Nucleus accumbens (tissue), 56 donors: ENCODE measurements at places on chromosomes 3 and 15.

- no peak for DNase-seq
Measured at GRCh38 chr3:143277531-143277930, 158.0 kb downstream of the CHST2 start.

GRCh38 chr15:78734451-78735064, 76.7 kb downstream of the ADAMTS7 start:
- no peak for DNase-seq

- no peak for DNase-seq
Measured at GRCh38 chr3:114356066-114356465, 62.2 kb downstream of the TIGIT start.

DNA sequence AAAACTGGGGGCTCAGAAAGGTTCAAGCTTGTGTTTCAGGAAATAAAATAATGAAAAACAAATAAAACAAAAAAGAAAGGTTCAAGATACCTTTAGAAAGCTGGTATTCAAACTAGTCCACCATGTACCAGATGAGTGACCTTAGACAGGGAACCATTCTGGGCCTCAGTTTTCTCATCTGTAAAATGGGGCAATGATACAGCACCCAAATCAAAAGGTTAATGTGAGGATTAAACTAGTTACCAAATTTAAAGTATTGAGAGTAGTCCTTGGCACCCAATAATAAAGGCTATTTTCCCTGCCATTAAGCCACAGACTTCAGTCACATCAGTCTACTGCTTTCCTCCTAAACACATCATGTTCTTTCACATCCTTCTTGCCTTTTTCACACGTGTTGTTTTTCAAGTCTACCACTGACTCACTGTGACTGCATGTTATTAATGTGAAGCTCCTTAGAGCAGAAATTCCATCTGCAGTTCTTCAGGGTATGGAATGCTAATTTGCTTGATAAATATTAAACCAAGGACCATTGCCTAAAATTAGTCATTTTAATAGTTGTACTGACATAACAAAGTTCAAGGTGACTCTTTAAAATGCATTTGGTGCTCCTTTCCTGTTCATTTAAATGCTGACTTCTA, 19.9 kb downstream of the TAMM41 start:
- DNase-seq: no peak

DNA sequence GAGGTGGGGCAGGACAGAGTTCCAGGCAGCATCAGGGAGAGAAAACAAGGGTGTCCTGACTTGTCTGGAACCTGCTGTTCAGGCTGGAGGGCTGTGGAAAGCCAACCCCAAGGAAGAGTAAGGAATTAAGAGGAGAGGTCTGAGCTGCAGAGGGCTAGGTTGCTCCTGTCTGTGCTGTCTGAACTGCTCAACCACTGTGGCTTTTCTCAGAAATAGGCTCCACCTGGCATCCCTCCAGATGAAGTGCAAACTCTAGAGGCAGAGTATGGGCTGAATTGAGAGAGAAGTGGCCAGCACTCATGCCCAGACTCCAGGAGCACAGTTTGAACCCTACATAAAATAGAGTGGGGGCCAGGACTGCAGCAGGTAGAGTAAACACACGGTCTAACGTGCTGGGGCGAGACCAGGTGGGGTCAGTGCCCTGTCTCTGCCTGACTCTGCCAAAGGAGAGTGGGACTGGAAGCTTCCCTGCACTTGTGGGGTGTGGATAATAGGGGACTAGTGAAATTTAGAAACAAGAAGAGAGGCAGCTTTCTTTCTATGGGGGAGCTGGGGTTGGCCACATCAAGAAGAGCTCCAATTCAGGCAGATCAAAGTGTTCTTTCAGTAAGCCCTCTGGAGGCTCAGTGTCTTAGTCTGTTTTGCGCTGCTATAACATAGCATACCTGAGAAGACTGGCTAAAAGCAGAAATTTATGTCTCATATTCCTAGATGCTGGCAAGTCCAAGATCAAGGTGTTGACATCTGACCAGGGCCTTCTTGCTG, 28.0 kb upstream of the MNS1 start:
- no peak for DNase-seq

- DNase-seq: no peak
Measured at GRCh38 chr15:37789397-37789786, 145.0 kb upstream of the TMCO5A start.

- no peak for DNase-seq
Measured at GRCh38 chr3:115194476-115194875, 47.4 kb upstream of the ZBTB20 start.

- DNase-seq: no peak
Measured at GRCh38 chr3:16801223-16801622, 83.5 kb upstream of the PLCL2 start.

DNA sequence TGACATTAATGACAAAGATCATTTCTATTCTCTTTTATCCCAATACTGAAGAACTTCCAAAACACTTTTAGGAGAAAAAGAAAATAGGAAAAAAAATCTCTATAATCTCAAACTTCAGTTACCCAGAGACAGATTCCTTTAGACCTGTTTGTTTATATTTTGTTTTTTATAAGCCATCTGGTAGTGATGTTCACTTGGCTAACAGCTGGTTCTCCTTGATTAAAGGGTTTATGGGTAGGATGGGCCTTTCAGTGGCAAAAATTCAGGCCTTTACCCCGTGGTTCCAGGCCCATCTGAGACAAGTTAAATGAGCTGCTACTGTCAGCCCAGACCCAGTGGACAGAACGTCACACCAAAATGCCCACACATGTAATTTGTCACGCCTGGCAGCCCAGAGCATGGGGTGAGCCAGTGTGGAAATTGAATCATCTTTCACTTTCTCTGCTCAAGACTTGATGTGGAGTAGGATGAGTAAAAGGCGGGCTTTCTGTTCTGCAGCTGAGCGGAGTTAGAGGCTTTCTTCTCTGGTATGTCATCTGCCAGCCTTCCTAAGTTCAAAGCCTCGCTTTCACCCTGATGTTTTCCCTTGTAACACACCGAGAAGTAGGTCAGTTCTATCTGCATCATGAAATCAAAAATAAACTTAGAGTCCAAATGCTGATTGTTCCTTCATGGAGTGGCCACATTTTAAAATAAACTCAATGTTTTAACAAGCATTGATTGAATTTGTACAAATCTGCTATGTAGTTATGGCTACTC, 62.5 kb upstream of the SKOR1 start:
- DNase-seq: no peak

- no peak for DNase-seq
Measured at GRCh38 chr3:76026379-76026778, 241.0 kb upstream of the ZNF717 start.

DNA sequence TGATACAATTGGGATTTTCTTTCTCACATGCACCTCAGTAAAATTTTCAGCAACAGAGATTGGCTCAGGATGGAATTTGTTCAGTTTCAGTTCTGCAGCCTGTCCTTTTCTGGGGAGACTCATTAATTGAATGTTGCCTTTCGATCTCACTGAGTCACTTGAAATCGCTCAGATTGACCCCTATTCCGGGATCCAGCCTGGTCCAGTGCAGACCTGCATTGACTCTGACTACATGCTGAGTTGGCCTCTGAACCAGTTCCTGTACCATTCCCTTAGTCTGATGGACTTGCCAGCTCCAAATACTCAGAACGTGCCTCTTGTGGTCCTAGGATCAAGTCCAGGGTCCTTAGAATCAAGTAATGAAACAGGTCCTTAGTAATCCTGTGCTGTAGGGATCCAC, 9.4 kb downstream of the IGF1R start:
- no peak for DNase-seq

DNA sequence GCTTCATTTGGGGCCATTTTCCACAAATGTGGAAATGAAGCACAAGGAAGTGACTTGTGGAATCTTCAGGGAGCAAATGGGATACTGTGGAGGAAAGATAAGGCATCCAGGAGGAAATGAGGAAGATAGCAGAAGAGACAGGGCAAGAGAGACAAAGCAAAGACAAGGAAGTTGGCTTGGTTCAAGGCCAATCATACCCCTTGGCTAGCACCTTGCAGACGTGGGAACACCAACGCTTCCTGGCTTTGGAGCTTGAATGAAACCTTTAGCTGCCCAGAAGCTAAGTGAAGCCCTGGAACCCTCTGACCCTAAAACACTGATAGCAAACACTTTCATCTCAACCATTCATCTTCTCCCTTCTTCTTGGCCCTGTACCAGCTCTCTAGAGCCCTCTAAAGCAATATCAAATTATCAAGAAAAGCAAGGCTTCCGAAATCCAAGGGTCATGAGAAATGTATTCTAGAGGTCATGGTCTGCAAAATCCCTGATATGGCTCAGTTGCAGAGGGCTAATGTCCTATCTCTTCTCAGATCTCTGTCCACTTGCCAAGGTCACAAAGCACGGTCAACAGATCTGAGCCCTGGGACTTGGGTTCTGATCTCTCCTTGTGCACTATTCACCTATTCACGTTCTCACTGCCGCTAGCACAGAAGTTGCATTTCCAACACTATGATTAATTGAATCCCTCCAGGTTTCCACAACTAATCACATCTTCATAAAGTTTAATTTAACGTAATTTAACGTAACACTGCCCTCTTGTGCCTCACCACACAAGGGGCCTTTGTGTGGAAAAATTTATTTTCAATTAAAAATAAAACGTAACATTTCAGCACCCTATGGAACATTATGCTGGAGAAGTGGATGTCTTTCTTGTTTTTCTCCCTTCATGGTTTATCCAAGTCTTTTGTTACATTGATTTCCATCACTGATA, 557.6 kb upstream of the ADAMTS9 start:
- DNase-seq: no peak

GRCh38 chr3:101842245-101842934, 6.9 kb upstream of the NFKBIZ start:
- no peak for DNase-seq

GRCh38 chr15:68816795-68817303, 3.8 kb downstream of the ANP32A start:
- DNase-seq: no peak

- no peak for DNase-seq
Measured at GRCh38 chr3:134991003-134991402, 195.9 kb downstream of the EPHB1 start.

- DNase-seq: no peak
Measured at GRCh38 chr15:37056177-37057121, 43.9 kb downstream of the MEIS2 start.

DNA sequence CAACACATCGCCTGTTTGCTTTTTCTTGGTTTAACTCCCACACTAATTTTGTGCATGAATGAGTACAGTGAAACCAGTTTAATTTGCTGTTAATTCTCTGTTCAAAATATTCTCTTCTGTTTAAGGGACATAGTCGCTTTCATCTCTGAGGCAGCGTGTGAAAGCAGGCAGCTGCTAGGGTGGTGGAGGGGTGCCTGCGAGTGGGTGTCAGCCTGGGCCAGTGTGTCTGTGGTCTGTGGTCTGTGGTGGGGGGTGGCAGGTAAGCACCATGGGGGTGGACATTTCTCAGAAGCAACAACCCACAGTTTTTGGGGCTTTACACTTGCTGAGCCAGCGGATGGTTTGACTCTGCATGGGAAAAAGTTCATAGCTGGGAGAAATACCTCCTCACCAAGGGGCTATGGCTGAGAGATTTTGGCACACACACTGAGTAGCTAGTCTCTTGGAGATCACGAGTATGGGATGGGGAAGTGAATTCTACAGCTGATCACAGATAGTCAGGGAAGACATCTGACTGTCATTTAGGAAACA, 109.2 kb downstream of the EPHB1 start:
- DNase-seq: no peak

- no peak for DNase-seq
Measured at GRCh38 chr3:45597171-45597570, 2.6 kb downstream of the LIMD1 start.

DNA sequence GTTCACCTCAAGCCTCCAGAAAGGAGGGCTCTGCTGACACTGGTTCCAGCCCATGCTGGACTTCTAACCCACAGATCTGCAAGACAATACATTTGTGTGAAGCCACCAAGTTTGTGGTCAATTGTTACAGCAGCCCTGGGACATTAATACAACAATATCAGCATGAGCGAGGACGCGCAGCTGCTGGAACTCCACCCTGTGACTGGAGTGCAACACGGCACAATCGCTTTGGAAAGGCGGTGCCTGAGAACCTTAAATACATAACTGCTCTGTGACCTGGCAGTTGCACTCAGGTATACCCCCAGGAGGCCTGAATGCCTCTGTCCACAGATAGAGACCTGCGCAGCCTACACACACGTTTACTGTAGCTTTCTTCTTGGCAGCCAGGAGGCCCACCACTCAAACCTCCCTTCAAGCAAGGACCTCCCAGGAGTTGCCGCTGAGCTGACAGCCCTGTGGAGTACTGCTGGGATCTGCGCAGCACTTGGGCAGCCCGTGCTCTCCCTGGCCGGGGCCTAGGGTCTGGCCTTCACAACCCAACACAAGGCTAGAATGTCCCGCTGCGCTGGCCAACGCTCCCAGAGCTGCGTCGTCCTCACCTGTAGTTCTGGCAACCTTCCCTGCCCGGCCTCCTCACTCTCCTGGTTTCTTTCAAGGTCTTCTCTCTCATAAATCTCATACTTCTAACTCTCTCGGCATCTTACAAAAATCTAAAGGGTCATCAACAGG, 8.3 kb downstream of the MRPS25 start:
- DNase-seq: no peak

GRCh38 chr3:177451864-177452830, 254.9 kb upstream of the TBL1XR1 start:
- DNase-seq: no peak

DNA sequence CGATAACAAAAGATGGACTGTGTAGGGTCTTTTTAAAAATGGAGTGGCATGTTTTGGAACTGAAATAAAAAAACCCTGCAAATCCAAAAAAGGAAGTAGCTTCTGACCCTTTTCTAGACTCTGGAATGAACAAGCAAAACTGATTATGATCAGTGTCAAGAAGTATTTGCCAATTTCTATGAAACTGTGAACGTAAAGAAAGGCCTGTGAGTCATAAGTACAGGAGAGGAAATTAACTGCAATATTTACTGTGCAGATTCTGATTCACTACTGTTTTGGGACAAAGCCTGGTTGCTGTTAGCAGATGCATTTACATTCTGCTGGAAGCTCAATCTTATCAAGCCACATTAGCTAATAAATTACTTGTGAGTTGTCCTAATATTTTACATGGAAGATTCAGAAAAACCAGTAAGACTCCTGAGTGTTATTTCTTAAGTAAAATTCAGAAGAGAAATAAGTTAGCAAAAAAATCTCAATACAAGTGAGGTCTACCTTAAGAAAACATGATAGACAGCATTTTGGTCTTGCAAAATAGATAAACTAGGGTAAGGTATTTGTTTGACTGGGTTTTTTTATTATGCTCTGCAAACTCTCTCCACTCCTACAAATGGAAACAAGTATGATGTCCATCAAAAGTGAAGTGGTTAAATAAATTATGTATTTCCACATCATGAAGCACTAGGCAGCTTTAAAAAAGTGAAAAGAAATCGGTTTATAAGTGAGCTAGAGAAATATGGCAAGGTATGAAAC, 90.2 kb upstream of the LMOD3 start:
- DNase-seq: no peak
